Natural killer cell treated with Interleukin-12 subunit alpha and Interleukin-12 subunit beta and Interleukin-15 and Interleukin-18, amount 100 ng/mL, for 72 hours (primary cell): ENCODE measurements at places on chromosomes 11 and 22. TPM values are rescaled to one million over a fixed set of nuclear protein-coding genes. Genes with fewer than 3 reads are reported as not detected.

DNA sequence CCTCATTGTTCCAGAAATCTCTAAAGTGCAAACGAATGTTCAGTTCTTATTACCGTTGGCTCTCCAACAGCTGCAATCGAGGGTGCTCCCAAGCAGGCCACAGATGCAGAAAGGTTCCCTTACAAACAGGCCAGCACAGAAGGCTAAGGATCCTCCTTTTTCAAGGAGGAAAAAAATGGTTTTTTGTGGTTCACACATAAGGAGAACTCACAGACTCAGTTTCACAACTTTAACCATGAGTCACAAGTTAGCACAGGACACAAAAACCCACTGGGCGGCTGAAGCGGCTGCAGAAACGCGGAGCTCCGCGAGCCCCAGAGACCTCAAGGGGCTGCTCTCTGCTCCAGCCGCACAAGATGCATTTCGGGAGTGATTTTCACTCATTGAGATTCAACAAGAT lies 98.2 kb upstream of the PRR5 start:
- DNase-seq, result no peak

DNA sequence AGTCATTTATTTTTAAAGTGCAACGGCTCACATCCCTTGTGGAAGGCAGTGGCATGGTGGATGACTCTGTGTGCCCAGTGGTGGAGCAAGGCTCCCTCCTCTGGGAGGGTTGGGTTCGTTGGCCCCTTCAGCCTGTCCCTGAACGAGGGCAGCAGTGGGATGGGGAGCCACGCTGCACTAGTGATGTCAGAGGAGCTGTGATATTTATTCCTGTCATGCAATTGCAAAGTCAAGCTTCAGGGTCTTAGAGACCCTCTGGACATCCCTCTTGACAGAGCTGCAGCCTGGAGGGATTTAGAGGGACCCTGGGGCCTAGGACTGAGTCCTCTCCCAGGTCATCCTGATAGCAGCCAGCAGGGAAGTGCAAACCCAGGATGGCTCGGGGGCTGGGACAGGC lies 78.2 kb upstream of the NARS2 start:
- no peak for DNase-seq

GRCh38 chr11:107608809-107609208 lies 17.9 kb downstream of the ELMOD1 start:
- no peak for DNase-seq

DNA sequence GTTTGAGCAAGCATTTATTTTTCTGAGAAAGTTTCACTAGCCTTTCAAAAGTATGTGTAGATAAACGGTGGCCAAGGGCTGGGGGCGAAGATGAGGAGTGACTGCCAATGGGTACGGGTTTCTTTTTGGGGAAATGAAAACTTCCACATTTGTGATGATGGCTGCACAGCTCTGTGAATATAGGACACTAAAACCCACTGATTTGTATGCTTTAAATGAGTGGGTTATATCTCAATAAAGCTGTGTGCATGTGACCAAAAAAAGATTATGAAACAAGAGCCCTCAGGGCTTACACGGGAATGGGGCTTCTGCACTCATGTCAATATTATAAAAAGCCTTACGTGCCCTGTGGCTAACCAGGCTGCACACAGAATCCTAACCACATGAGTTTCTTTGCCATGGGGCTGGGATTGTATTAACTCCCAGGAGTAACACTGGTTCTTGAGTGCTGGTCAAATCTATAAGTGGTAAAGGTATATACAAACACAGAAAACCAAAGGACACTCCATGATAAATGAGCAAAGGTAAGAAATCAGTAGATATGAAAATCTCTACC lies 31.3 kb downstream of the ABCC8 start:
- DNase-seq, result no peak

The OR2AG1 gene
- not detected for total RNA-seq

The SCUBE1 gene
- total RNA-seq, result not detected
